NCI-H1048 (cell line): ENCODE measurements at places on chromosomes 2 and 18.

GRCh38 chr2:88265352-88266303 is 95.5 kb downstream of the THNSL2 start:
- no peak for DNase-seq

- DNase-seq = no peak
Observed at GRCh38 chr18:70920840-70921374, 632.1 kb downstream of the SOCS6 start.

GRCh38 chr2:179613701-179614100 is 247.7 kb downstream of the ZNF385B start:
- DNase-seq = no peak

- DNase-seq = no peak
Observed at GRCh38 chr2:235286622-235287374, 207.0 kb upstream of the AGAP1 start.

DNA sequence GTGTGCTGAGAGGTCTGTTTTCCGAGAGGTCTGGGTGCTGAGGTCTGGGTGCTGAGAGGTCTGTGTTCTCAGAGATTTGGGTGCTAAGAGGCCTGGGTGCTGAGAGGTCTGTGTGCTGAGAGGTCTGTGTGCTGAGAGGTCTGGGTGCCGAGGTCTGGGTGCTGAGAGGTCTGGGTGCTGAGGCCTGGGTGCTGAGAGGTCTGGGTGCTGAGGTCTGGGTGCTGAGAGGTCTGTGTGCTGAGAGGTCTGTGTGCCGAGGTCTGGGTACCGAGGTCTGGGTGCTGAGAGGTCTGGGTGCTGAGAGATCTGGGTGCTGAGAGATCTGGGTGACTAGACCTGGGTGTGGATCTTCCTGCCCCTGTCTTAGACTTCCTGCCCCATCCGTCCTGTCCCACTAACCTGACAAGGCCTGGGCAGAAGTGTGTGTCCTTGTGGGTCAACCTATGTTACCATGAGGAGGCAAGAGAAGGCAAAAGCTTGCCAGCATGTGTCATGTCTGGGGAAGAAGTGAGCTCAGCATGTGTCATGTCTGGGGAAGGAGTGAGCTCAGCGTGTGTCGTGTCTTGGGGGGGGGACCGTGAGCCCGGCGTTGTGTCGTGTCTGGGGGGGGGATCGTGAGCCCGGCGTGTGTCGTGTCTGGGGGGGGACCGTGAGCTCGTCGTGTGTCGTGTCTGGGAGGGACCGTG is 69.3 kb downstream of the KCNG2 start:
- no peak for DNase-seq

- DNase-seq = no peak
Observed at GRCh38 chr18:45328811-45329210, 286.5 kb upstream of the SLC14A2 start.

GRCh38 chr2:124339709-124340108 is 314.6 kb downstream of the CNTNAP5 start:
- DNase-seq = no peak

DNA sequence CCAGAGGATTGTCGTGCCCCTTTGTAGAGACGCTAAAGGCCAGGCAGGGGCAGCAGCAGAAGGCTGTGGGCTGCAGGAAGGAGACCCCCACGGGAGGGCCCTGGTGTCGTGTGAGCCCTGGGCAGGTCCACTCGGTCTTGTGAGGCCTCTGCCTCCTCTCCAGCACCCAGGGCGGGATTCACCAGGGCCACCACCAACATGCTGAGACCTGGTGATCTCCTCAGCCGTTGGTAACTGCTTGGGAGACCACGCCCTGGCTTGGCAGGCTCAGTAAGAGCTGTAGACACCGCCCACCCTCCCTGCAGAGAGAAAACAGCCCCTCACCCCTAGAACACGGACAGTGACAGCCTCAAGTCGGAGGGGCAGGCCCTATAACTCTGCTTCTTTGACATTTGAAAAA is 21.1 kb downstream of the MBP start:
- no peak for DNase-seq
